ENCODE measurements at places on chromosomes 2 and 18. TPM values are rescaled to one million over a fixed set of nuclear protein-coding genes. Genes with fewer than 3 reads are reported as not detected.

Gene DGUOK
- 110 TPM for total RNA-seq

Gene AAK1
- 33.3 TPM for total RNA-seq

Gene ELOA2
- 2.6 TPM for total RNA-seq

GRCh38 chr2:186042207-186043028, 303.8 kb downstream of the FSIP2 start:
- no peak for ATAC-seq

- no peak for ATAC-seq
Measured at GRCh38 chr18:44893045-44893706, 212.5 kb downstream of the SETBP1 start.

- ATAC-seq = no peak
Measured at GRCh38 chr2:127039387-127040031, 67.4 kb downstream of the BIN1 start.

DNA sequence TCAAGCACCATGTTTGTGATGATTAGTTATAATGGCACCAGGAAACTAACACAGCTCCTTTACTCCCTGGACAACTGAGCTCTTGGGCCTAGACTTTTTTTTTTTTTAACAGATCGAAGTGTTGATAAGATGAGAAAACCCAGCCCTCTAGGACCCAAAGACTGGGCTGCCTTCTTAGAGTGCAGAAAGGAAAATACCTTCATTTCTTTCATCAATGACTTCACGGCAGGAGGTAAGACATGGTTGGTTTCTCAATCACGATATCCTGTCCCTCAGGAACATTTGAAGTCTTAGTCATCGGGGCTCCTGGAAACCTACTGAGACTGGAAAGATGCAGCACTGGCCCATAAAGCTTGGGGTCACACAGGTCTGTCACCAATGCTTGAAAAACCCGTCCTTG, 84.7 kb downstream of the TNFRSF11A start:
- no peak for ATAC-seq

DNA sequence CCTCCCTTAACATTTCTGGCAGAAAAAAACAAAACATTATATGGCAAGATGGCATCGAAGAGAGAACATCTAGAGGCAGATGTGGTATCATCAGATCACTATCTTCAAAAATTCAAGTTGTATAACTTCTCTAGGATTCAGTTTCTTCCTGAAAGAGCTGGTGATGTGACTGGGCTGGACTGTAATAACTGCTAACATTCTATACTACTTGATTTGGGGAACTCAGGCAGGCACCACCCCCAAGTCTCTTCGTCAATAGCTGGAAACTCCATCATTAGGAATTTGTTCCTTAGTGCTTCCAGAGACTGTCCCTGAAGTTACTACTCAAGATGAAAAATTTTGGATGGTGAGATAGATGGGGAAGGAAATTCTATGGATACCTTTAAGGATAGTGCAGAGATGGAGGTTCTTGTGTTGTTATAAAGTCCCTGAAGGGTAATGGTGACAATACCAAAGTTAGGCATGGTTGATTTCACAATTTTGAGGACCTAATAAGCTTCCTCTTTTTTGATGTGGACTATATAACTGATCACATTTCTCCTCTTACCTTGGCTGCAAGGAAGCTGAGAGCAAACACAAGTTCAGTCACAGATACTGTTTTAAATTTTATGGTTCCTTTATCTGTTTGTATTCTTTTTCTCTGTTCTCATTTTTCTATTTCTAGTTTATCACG, 59.1 kb upstream of the PGAP1 start:
- ATAC-seq = no peak

All from motor neuron (in vitro differentiated cells).